ENCODE measurements at places on chromosomes 2 and 18.

- DNase-seq, result no peak
Measured at GRCh38 chr2:196481324-196481697, 158.2 kb upstream of the CCDC150 start.

- no peak for DNase-seq
Measured at GRCh38 chr18:11950824-11951223, 30.5 kb upstream of the IMPA2 start.

GRCh38 chr18:34626404-34627136 is 83.5 kb upstream of the DTNA start:
- no peak for DNase-seq

DNA sequence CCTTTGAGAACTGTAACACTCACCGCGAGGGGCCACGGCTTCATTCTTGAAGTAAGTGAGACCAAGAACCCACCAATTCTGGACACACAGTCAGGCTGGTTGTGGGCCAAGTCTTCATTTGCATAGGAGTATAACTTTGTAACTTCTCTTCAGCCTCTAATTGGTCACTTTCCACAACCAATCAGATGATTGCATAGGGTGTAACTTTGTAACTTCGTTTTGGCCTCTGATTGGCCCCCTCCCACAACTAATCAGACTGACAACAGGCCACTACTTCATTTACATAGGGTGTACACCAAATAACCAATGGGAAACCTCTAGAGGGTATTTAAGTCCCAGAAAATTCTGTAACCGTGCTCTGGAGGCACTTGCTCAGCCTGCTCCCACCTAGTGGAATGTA is 77.5 kb upstream of the TCF4 start:
- DNase-seq, result no peak

GRCh38 chr2:219344751-219345430 is 12.3 kb upstream of the RESP18 start:
- no peak for DNase-seq

Measured in stimulated activated CD4-positive, alpha-beta T cell treated with anti-CD3 and anti-CD28 coated beads, Interleukin-1b, Interleukin-23, amount 100 ng/mL, for 4 hours (primary cell).